Activated CD4-positive, alpha-beta memory T cell treated with anti-CD3 and anti-CD28 coated beads, Interleukin-2, amount 10 ng/mL, durations not matched to agents 7 days and 5 days (primary cell): ENCODE measurements at places on chromosomes 2 and 18.

- no peak for DNase-seq
Observed at GRCh38 chr2:66888246-66888645, 453.3 kb downstream of the MEIS1 start.

- no peak for DNase-seq
Observed at GRCh38 chr2:191376981-191377629, 131.9 kb downstream of the MYO1B start.

- DNase-seq: no peak
Observed at GRCh38 chr2:197575987-197576386, 60.1 kb downstream of the MOB4 start.

DNA sequence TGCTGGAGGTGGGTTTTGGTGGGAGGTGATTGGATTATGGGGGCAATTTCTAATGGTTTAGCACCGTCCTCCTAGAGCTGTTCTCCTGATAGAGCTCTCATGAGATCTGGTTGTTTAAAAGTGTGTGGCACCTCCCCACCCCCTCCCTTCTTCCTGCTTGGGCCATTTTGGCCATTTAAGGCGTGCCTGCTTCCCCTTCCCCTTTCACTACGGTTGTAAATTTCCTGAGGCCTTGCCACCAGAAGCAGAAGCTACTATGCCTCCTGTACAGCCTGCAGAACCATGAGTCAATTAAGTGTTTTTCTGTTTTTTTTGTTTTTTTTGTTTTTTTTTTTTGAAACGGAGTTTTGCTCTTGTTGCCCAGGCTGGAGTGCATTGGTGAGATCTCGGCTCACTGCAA, 335.7 kb upstream of the HS6ST1 start:
- no peak for DNase-seq
